Right renal cortex interstitium (tissue), 3 donors: ENCODE measurements at places on chromosomes 11 and 22. TPM values are rescaled to one million over a fixed set of nuclear protein-coding genes. Genes with fewer than 3 reads are reported as not detected.

Gene LRRC74B
- polyA plus RNA-seq = 0.11 TPM

Gene HORMAD2
- 0.06 TPM for polyA plus RNA-seq

Gene NTM
- polyA plus RNA-seq = 43.6 TPM

Gene FAT3
- 9.9 TPM for polyA plus RNA-seq

Gene LRRC56
- polyA plus RNA-seq = 3.0 TPM

Gene KRTAP5-11
- not detected for polyA plus RNA-seq

Gene SIK2
- polyA plus RNA-seq = 19.8 TPM

Gene SUSD2
- 17.8 TPM for polyA plus RNA-seq
